ENCODE measurements at places on chromosomes 13 and 19.

GRCh38 chr13:51643105-51643881 is 59.0 kb downstream of the WDFY2 start:
- peak; percentile 89 for DNase-seq

DNA sequence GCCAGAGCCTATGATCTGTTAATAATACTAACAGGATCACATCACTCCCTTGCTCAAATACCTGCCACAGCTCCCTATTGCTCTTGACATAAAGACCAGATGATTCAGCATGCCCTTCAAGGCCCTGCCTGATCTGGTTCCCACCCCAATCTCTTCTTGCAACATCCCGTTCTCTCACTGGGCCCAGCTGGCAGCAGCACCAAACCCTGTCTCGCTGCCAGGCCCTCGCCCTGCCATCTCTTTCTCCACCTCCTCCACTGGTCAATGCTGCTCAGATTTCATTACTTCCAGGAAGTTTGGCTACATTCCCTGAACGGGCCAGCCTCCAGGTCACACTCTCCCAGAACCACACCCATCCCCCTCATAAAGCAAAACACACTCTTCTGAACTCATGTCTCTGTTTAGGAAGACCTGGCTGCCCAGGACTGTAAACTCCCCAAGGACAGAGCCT is 8.6 kb upstream of the BCAT2 start:
- peak; percentile 69 for DNase-seq

DNA sequence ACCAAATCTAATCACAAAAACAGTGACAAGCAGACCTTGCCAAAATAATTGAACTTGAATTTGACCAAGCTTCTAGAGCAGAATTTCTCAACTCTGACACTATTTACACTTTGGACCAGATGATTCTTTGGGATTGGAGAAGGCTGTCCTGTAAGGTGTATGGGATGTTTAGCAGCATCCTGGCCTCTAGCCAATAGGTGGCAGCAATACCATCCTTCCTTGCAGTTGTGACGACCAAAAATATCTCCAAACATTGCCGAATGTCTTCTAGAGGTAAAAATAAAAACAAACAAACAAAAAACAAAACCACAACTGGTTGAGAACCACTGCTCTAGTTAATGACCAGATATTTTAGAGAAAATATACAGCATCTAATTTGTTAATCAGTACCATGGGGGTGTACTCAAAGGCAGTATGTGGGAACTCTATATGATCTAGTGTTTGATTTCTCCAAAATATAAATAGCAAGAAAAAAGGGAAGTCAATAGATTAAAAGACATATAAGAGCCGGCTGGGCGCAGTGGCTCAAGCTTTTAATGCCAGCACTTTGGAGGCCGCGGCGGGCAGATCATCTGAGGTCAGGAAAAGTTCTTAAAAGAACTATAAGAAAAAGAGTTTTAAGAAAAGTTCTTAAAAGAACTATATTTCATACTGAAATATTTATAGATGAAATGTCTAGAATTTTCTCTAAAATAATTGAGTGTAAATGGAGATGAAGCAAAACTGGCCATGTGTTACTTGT is 60.9 kb upstream of the ZNF527 start:
- DNase-seq: no peak

- DNase-seq: no peak
Measured at GRCh38 chr13:97283888-97284287, 61.8 kb downstream of the MBNL2 start.

DNA sequence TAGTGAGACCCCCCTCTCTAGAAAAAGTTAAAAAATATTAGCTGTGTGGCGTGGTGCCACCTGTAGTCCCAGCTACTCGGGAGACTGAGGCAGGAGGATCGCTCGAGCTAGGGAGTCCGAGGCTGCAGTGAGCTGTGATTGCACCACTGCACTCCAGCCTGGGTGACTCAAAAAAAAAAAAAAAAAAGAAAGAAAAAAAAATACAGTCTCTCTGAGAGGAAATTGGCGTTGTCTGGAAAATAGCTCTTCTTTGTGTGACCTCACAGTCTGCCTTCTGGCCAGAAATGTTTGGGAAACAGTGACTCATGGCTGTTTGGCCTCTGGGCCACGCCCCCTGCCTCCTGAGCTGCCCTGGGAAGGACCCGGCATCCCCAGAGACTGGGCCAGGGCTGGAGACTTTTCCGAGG is 10.7 kb downstream of the MARCHF2 start:
- peak; percentile 95 for DNase-seq

DNA sequence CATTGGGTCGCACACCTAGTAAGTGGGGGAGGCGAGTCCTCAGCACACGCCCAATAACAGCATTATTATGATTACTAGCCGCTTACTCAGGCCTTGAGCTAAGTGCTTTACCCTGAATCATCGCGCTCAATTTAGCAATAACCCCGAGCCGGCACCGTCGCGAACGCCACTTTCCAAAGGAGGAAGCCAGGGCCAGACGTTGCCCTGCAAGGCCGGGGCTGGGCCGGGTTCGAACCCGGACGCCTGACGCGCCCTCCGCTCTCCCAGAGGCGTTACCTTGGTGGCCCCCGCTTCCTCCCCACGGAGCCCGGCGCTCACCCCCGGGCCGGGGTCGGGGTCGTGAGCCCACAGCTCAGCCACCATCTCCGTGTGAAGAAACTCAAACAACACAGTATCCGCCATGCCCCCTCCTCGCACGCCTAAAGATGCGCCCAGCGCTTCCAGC is at the start of gene TRAPPC6A:
Gene TRAPPC6A (minus strand): TSS at position 421 of the 445 bp plus-strand sequence. CDS start 19 bp downstream, at position 402.
- peak; percentile 44 for DNase-seq

DNA sequence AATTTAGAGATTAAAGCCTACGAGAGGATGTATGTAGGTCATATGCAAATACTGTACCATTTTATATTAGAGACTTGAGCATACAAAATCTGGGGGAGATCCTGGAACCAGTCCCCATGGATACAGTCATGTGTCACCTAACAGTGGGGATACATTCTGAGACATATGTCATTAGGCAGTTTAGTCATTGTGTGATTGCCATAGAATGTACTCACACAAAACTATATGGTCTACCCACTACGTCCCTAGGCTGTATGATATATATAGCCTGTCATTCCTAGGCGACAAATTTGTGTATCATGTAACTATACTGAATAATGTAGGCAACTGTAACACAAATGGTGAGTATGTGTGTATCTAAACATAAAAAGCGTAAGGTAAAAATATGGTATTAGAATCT is 62.8 kb downstream of the WDFY2 start:
- no peak for DNase-seq

GRCh38 chr13:77143431-77143830 is 116.5 kb upstream of the FBXL3 start:
- no peak for DNase-seq

GRCh38 chr19:48250290-48251025 is 5.3 kb downstream of the CARD8 start:
- no peak for DNase-seq

DNA sequence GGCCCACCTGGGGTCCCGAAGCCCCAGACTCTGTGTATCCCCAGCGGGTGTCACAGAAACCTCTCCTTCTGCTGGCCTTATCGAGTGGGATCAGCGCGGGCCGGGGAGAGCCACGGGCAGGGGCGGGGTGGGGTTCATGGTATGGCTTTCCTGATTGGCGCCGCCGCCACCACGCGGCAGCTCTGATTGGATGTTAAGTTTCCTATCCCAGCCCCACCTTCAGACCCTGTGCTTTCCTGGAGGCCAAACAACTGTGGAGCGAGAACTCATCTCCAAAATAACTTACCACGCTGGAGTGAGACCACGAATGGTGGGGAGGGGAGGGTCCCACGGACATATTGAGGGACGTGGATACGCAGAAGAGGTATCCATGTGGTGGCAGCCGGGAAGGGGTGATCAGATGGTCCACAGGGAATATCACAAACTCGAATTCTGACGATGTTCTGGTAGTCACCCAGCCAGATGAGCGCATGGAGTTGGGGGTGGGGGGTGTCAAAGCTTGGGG is 1.0 kb upstream of the ICAM5 start:
- no peak for DNase-seq

- DNase-seq: peak; percentile 98
Measured at GRCh38 chr19:51688671-51689571, 4.2 kb upstream of the SPACA6 start.

DNA sequence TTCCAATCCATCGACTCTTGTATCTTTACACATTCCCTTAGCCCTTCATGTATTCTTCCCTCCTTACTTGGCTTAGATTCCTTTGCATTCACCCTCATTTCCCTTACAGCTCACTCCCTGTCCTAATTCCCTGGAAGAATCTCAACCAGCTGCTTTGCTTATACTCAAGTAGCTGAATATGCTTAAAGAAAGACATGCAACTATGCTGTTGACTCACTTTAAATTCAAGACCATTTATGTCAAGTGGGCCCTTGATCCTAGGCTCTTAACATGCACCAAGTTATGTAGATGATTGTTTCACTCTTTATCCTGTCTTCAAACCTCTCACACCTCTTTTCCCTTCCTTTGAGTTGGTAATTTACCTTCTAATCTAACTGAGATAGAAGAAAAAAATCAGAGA is 7.4 kb downstream of the CCDC122 start:
- no peak for DNase-seq

GRCh38 chr13:99656092-99656745 is 154.9 kb downstream of the TM9SF2 start:
- peak; percentile 70 for DNase-seq

- DNase-seq: no peak
Measured at GRCh38 chr19:39916236-39916635, 18.2 kb downstream of the FCGBP start.

Data from astrocyte of the spinal cord (primary cell).